ENCODE measurements at places on chromosomes 3 and 15.

GRCh38 chr3:40317061-40317855, 7.8 kb downstream of the EIF1B start:
- peak; percentile 51 for DNase-seq

DNA sequence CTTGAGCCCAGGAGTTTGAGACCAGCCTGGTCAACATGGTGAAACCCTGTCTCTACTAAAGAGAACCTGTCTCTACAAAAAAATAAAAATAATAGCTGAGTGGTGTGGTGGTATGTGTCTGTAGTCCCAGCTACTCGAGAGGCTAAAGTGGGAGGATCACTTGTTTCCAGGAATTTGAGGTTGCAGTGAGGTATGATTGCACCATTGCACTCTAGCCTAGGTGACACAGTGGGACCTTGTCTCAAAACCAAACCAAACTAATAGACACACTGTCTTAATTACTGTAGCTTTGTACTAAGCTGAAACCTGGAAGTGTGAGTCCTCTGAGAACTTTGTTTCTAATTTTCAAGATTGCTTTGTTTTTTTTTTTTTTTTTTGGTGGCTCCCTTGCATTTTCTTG, 30.4 kb downstream of the MGA start:
- no peak for DNase-seq

GRCh38 chr3:33420966-33421365, 19.2 kb downstream of the UBP1 start:
- DNase-seq: no peak

- DNase-seq: no peak
Measured at GRCh38 chr15:35657679-35658311, 111.8 kb upstream of the DPH6 start.

- no peak for DNase-seq
Measured at GRCh38 chr15:75203908-75204263, 2.2 kb downstream of the C15orf39 start.

GRCh38 chr3:121462565-121462964, 83.2 kb downstream of the POLQ start:
- no peak for DNase-seq

- DNase-seq: no peak
Measured at GRCh38 chr3:83321891-83322290, 1560.4 kb upstream of the GBE1 start.

- no peak for DNase-seq
Measured at GRCh38 chr3:65664446-65664845, 374.3 kb downstream of the MAGI1 start.

GRCh38 chr3:31841515-31841914, 139.5 kb downstream of the OSBPL10 start:
- no peak for DNase-seq

DNA sequence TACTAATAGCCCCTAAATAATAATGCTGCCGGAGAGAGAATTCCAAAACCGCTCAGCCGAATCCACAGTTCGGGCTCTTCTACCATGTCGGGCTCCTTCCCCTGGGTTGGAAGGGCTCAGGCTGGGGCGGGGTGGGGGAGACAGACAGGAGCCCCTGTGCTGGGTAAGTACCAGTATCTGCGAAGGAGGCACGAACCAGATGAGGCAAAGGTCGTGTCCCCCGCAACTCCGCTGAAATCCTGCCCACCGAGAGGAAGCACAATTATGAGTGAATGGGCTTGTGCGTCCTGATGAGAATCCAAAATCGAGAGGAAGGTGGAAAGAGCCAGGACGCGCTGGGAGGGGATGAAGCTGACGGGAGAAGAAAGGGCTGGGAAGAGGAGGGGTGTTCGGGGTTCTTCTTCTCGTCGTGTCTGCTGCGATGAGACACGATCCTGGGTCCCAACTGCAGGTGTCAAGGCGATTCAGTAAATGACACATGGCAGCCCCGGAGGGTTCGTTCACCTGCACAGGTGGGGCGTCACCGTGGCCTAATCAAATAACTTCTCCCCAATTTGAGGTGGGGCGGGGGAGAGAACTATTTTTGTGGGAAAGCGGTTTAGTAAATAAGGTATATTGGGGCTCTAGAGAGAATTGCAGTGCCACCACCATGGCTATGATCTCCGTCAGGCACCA, 707 bp upstream of the FAM81A start:
- no peak for DNase-seq

- DNase-seq: no peak
Measured at GRCh38 chr3:193053046-193053435, 135.4 kb upstream of the MB21D2 start.

DNA sequence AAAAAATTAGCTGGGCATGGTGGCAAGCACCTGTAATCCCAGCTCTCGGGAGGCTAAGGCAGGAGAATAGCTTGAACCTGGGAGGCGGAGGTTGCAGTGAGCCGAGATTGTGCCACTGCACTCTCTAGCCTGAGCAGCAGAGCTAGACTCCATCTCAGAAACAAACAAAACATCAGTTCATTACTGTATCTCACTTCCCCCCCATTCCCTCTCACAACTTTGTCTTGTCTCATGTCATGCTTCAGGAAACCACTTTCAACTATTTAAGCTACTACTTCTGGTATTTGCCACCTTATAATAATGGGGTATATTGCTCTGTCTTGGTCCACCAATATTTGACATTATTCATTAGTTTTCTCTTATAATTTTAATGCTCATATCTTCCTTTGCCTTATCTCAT, 26.2 kb downstream of the PIK3CA start:
- no peak for DNase-seq

DNA sequence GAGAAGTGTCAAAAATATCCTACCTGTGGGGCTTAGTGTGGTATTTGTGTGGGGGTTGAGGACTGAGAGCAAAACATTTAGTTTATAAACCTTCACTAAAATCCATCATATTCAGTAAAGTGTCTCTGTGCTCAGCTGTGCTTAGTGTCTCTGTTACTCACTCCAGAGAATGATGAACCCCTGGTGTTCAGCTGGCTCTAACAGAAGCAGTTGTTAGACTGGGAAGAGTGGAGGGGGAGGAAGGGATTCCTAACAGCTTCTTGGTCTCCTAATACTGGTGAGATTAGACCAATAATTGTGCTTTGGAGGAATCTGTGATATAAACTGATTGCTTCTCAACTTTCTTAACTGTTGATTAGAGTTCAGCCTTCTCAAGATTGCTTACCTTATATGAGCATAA, 1123.5 kb downstream of the ROBO2 start:
- no peak for DNase-seq

- DNase-seq: no peak
Measured at GRCh38 chr3:126355251-126355650, 2.0 kb downstream of the KLF15 start.

GRCh38 chr3:40109641-40110490, 199.6 kb upstream of the EIF1B start:
- no peak for DNase-seq

GRCh38 chr15:73395671-73396070, 26.9 kb upstream of the HCN4 start:
- no peak for DNase-seq

DNA sequence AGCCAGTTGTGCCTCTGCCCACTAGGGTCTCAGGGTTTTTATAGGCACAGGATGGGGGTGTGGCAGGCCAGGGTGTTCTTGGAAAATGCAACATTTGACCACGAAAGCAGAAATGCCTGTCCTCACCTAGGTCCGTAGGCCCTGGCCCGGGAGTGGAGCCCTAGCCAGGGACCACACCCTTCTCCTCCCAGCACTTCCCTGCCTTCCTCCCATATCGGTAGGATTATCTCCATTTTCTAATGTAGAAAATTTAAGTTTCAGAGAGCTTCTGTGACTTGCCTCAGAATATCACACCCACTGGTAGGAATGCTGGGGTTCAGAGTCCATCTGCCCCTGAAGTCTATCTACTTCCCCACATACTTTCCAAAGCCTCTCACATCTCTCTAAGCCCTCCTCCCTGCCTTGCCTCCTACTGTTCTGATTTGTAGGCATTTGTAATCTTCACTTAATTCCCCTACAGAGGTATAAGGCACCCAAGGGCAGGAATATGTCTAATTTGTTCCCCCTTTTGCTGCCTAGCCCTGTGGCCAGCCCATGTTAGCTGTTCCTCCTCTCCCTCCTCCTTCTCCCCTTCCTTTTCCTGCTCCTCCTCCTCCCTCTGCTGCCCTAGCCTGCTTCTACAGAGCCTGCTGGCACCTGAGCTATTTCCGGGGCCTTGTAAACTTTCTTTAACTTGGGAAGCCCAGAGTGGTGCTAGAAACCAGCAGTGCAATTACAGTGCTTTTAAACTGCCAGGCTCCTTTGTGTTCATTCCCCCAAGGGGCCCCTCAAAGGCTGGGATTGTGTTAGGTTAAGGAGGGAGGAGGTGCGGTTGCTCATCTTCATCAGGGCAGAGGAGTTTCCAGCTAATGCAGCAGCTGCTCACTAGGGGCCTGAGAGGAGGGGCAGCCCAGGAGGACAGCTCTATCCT, 71.1 kb downstream of the MRPL46 start:
- DNase-seq: no peak

DNA sequence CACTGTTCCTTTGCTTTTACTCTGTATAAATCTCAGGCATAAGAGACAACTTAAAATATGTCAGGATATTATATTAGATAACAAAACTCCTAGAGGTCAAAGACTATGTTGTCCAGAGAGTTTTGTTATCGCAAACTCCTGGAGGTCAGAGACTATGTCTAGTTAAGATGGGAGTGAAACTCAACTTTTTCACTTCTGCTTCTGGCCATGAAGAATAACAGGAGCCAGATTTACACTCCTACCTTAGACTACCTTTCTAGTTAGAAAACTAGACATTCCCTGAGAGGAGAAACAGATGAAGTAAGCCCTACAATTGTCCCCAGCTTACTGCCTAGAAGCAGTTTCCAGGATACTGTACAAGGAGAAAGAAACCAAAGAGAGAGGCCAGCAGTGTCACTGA, 255.4 kb upstream of the UBE2E1 start:
- DNase-seq: peak; percentile 34

- peak; percentile 37 for DNase-seq
Measured at GRCh38 chr3:16146015-16146730, 28.3 kb upstream of the GALNT15 start.

DNA sequence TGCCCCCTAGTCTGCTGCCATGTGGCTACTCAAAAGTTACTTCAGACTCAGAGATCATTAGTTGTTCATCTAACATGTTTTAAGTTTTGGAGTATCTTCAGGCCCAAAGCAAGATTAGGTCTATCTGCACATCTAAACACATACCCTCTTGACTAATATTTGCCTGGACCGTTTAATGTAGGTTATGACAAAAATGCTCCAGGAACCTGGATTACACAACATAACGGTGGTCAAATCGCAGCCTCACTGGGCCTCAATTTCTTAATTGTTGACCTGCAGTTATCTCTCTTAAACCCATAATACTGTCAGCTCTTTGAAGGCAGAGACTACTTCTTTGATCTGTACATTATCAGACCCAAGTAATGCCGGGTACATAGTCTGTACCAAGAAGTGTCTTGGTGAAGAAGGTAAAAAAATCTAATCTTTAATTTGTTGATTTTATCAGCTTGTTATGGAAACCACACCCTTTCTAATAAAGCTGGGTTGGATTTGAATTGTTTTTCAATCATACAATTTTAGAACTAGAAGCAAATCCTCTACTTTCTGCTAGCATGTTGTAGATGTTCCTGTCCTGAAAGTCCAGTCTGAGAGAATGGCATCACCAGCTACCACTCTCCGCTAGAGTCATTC, 3.6 kb downstream of the SNRK start:
- DNase-seq: no peak
